Motor neuron (in vitro differentiated cells): ENCODE measurements at places on chromosomes 11 and 22. TPM values are rescaled to one million over a fixed set of nuclear protein-coding genes. Genes with fewer than 3 reads are reported as not detected.

CNIH2 gene
- total RNA-seq = 32.1 and 36.4 TPM in 2 replicates

EXPH5 gene
- 0.31 and 0.32 TPM in 2 replicates for total RNA-seq

CCDC116 gene
- 0.60 and 1.2 TPM in 2 replicates for total RNA-seq

SOX10 gene
- total RNA-seq = 0.27 and 0.62 TPM in 2 replicates

DGAT2 gene
- total RNA-seq = 3.8 and 4.7 TPM in 2 replicates

DNA sequence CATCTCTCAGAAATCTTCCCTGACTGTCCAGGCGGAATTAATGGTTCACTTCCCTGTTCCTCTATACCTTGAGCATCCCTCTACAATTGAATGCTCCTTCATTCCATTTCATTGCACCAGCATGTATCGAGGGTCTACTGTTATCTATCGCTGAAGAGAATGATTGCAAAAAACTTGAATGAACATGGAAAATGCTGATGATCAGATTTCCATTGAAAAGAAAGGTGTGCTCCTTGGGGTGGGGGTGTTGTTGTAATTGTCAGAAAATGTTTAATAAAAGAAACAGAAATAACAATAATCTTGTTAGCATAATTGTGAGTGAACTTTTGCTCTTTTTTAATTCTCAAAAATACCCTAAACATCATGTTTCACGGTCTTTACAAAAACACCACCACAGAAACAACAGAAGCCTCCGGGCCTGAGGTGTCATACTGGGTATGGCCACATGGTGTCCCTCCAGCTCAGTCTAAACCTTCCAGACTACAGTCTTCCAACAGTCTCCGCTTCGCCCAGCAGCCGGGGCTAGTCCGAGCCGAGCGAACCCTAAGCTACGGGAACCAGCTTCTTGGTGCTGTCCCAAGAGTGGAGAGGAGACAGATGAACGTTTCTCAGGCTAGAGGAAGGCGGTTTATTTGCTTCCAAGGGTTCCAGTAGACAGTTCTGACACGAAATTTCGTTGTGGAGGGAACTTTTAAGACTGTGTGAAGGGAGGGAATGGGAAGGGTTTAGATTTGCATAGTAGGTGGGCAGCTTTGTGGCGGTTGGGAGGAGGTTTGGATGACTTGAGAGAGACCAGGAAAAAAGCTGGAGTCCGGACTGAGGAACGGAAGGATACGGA, 75.8 kb upstream of the ZBED5 start:
- peak; percentile 58 for ATAC-seq

- ATAC-seq = no peak
Measured at GRCh38 chr11:93512073-93512475, 31.1 kb downstream of the SMCO4 start.

DNA sequence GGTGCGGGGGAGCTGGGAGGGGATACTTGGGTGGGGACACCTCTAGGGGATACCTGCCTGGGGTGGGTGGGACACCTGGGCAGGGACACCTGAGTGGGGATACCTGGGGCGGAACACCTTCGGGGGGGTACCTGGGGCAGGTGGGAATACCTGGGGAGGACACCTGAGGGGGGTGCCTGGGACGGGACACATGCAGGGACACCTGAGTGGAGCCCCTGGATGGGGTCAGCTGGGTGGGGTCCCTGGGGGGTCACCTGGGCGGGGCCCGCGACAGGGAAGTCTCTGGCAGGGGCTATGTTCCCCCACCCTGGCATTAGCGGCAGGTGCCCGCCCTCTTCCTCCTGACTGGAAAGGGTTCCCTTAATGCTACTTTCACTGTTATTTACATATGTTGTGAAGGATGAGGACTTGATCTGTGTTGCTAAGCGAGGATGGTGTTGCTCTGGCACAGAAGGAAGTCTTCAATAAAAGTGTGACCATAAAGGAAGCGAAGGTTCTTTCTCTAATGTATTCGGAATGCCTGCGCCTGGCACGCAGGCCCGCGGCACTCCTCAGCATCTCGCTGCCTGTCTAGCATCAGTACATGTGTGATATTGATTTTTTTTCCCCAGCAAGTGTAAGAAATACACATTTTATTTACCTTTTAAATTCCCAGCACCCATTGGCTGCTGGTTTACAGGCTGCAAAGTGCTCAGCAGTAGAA, 801.7 kb downstream of the BRD1 start:
- ATAC-seq = no peak

GRCh38 chr11:16454289-16454863, 98.0 kb upstream of the SOX6 start:
- no peak for ATAC-seq

DNA sequence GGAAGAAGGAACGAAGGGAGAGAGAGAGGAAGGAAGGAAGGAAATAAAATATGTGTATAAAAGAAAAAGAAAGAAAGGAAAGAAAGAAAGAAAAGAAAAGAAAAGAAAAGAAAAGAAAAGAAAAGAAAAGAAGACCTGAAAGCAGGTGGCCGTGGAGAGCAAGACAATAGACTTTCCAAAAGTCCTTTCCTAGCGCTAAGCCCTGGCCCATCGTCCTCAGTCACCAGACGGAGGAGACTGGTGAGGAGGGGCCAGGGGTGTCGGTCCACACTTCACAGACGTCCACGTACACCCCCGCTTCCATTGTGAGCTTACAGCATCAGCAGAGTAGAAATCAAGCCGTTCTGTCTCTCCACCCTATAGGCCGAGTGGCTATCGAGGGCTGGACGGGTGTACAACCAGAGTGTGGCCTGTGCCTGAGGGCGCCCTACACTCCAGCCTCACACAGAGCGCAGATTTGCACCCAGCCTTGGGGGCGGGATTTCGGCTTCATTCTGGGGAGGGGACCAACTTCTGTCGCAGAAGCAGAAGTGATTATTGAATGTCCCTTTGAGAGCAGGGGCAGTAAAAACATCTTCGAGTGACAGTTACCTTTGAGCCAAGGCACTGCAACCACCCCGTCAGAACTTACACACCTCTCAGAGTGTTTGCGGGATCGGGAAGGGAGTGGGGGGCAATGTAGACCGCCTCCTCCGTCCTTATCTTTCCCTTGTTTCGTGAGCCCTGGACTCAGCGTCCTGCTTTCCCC, 2.0 kb upstream of the BSX start:
- no peak for ATAC-seq

DNA sequence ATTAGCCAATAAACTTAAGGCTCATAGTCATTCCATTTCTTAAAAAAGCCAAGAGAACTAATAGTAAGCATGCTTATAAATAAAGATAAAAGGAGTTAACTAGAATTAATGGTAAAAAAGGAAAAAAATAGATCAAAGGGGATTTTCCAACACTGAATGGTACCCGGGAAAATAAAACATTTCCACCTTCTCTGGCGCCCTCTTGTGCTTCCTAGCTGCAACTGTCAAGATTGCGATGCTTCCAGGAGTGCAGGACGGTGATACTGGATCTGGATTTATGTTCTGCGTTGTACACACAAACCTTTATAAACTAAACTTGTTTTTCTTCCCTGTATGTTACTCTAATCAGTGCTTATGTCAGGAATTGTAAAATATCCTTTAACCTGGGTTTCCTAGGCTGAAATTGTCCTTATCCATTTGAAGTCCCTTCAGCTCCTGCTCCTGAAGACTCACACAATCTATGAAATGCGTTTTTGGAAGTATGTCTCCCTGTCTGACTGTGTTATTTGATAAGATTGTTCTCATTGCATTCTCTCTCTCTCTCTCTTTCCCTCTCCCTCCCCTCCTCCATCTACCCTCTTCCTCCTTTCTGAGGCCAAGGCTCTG, 9.6 kb upstream of the HTATIP2 start:
- ATAC-seq = peak; percentile 57

GRCh38 chr11:63998558-63999348, 12.5 kb downstream of the OTUB1 start:
- ATAC-seq = no peak

- ATAC-seq = no peak
Measured at GRCh38 chr22:42397332-42398249, 34.6 kb downstream of the NFAM1 start.

GRCh38 chr11:61198361-61198760, 5.0 kb upstream of the PGA3 start:
- no peak for ATAC-seq

DNA sequence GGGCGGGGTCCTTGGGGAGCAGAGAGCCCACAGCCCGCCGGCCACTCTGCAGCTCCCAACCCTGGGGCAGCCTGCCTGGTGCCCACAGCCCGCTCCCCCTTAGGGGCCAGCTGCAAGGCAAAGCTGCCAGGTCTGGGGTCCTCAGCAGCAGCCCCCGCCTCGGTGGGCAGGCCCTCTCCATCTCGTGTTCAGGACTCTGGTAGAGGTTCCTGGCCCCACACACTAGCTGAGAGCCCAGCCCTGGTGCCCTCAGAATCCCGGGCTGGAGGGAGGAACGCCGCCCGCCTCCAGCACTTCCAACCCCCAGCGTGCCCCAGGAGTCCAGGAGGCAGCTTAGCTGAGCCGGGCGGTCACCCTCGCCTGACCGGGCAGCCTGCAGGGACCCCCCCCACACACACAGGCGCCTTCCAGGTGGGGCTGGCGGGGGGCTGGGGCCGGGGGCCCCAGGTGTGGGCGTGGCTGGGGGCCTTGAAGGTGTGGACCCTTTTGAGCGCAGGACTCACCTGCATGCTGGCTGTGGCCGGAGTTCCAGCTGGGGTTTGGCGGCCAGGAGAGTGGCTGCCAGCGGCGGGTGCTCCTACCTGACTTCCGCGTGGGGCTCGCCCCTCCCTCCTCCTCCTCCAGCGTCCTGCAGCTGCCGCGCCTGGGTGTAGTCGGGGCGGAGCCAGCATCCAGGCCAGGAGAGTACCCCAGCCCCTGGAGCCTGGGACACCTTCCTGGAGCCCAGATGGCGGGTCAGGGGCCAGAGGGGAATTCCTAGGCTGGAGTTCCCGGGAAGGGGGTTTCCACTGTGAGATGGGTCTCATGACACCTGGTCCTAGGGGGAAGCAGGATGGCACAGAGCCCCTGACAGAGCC, at the start of gene ANO9:
ANO9 (minus strand) TSS at position 594 of the 857 bp plus-strand sequence; CDS start at position 509, 85 bp downstream.
- ATAC-seq = peak; percentile 39

DNA sequence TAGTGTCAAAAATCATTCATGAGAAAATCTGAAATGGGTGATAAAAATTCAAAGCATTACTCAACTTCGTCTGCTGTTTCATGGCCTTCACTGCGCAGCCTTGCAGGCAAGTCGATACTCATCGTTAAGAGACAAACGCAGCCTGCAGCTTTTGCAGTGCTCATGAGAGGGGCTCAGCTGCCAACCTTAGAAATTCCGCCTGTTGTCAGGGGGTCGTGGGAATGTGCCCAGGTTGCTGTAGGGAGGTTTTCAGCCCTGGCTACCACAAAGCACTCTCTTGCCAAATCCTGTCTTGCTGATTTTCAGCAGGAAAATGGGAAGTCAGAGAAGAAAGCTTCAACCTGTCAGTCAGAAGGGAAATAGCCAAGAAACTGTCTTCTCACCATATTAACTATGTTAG, 25.4 kb upstream of the GRAMD1B start:
- no peak for ATAC-seq
